ENCODE measurements at places on chromosomes 5 and 9.

DNA sequence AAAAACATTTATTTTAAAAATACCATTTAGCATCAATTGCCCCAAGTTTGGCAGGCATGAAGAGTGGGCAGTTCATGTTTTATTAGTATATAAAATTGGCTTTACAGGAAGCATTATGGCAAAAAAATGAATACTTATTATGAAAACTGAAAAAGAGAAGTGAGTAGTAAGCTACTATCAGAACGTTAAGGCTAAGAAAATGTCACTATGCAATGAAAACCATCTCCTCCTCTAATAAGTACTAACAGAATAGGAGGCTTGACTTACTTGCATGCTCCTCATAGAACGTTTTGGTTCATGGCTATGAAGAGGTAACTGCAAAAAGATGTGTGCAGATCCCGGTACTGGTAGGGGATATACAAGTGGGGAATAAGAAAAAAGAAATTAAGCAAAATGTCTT lies 23.6 kb downstream of the TICAM2 start:
- DNase-seq: no peak

GRCh38 chr9:15400281-15400941 lies 22.3 kb upstream of the SNAPC3 start:
- peak; percentile 65 for DNase-seq

DNA sequence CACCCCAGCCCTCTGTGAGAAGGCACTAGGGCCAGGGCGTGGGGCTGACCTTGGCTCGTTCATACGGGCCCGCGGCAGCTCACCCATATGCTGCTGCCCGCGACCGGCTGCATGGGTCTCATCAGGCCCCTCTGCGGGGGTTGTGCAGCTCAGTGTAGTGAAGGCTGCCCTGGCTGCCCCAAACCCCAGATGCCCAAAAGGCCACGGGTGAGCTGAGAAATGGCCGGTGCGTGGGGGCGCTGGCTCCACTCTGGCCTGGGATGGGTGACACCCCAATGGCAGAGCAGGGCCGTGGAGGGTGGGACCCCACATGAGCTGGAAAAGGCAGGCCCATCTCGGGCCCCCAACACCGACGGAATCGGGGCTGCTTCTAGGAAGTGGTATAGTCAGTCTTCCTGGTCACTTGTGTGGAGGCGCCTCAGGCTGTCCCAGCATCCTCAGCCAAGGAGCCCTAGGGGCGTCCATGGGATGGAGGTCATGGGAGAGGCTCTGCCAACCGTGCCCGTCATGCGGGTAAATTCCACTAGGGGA lies 19.4 kb upstream of the LRRC14B start:
- no peak for DNase-seq

DNA sequence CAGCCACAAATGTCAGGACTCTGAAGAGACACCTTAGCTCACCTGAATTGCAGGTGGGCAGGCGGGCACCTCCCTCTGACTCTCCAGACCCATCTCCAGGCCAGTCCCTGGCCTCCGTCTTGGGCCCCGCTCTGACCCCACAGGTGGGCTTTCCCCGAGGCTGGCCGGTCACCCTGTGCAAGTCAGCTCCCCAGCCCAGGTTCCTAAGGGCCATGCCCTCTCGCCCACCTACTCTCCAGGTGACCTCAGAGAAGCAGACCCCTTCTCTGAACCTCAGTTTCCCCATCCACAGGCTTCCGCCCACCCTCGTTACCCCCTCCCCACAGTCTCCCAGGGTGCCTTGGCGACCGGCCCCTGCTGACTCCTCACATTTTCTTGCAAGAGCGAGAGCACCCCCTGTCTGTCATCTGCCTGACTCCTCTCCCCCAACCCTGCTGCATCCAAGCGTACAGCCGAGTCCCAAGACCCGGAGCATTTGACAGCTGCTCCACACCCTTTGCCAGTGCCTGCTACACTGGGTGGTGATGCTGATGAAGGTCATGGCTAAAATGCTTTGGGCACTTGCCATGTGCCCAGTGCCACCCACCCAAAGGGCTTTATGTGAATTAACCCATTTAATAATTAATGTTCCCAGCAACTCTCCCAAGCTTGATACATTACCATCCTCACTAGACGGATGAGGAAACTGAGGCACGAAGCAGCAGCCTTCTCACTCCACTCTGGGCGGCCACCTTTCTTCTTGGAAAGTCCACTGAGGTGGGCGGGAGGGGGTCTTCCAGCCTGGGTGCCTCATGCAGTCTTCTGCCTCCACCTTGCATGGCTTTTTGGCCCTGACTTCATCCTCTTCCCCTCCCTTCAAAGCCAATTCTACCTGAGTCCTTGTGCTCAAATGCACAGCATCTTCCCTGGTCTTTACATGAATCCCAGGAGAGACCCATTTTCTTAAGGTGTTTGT lies 51.1 kb upstream of the ORM1 start:
- DNase-seq: peak; percentile 55

- DNase-seq: no peak
These were observed 35.9 kb downstream of the ASS1 start for GRCh38 chr9:130480673-130481072.

DNA sequence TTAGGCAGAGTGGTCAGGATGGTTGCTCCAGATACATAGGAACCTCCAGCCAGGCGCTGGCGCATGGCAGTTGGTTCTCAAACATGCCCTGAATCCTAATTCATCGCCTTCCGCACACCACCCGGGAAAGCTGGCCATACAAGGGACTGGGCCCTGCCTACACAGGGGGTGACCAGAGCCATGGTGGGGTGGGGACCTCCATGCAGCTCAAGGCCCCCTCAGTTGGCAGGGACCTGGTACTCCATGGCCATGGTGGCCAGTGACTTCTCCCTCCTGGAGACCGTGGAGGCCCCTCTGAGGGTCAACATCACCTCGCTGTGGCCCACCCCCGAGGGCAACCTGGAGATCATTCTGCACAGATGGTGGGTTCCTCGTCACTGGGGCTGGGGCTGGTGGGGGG lies 26.8 kb downstream of the PAEP start:
- no peak for DNase-seq

GRCh38 chr5:96297867-96298266 lies 135.2 kb downstream of the PCSK1 start:
- peak; percentile 100 for DNase-seq

DNA sequence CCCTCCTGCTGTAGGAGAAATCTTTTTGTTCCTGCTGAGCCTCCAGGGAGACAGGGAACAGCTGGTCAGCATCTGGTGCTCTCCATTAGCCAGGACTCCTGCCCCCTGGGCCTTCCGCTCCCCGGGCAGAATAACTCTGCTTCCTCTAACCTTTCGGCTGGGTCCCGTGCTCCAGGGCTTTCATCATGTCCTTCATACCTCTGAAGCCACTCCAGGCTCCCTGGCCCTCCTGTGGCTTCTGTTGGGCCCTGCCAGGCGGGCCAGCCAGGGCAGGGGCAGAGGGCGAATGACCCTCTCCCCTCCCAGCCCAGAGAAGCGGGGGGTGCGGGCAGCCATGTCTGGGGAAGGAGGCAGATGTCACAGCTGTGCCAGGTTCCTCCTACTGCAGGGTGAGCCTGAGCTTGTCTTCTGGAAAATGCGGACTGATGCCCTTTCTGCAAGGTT lies 81.7 kb upstream of the LMX1B start:
- peak; percentile 51 for DNase-seq

- DNase-seq: no peak
These were observed at the start of gene BTNL3 for GRCh38 chr5:180988592-180988991. Gene BTNL3, plus strand, starts transcription at chr5:180988846. Its CDS starts 183 bp downstream, at chr5:180989029.
